ENCODE measurements at places on chromosomes 2 and 18. TPM values are rescaled to one million over a fixed set of nuclear protein-coding genes. Genes with fewer than 3 reads are reported as not detected.

The MRPL53 gene
- 42.9 TPM for total RNA-seq

The TNFRSF11A gene
- total RNA-seq: 6.3 TPM

The POU3F3 gene
- not detected for total RNA-seq

The BMP10 gene
- total RNA-seq: not detected

The OXER1 gene
- not detected for total RNA-seq

The RUFY4 gene
- total RNA-seq: not detected

The TIA1 gene
- 104 TPM for total RNA-seq

The PRKD3 gene
- total RNA-seq: 27.5 TPM

The SIGLEC15 gene
- 1.0 TPM for total RNA-seq

The MSH6 gene
- 105 TPM for total RNA-seq

The NOP58 gene
- total RNA-seq: 38.2 TPM

The GALNT14 gene
- total RNA-seq: 3.1 TPM

The C2orf80 gene
- not detected for total RNA-seq

The KRTCAP3 gene
- total RNA-seq: 62.9 TPM

The FAM110C gene
- total RNA-seq: 21.1 TPM

The RBKS gene
- total RNA-seq: 6.8 TPM

The FAM124B gene
- 0.60 TPM for total RNA-seq

The ST8SIA5 gene
- total RNA-seq: not detected

The TNFAIP6 gene
- total RNA-seq: not detected

The ZNG1B gene
- total RNA-seq: 37.5 TPM

The UPP2 gene
- not detected for total RNA-seq

The NCKAP5 gene
- not detected for total RNA-seq

The ITPRID2 gene
- 419 TPM for total RNA-seq

Measured in PC-9 (cell line).